ENCODE measurements at places on chromosomes 5 and 9. TPM values are rescaled to one million over a fixed set of nuclear protein-coding genes. Genes with fewer than 3 reads are reported as not detected.

ARHGEF37 gene
- total RNA-seq, result 0.28 TPM

- DNase-seq, result no peak
Observed at GRCh38 chr5:114097570-114097969, 264.3 kb upstream of the KCNN2 start.

GRCh38 chr5:6633469-6634245, 417 bp downstream of the SRD5A1 start:
- DNase-seq, result peak; percentile 22

CAVIN4 gene
- 4.2 TPM for total RNA-seq

GRCh38 chr5:152855441-152855840, 450.4 kb upstream of the NMUR2 start:
- no peak for DNase-seq

DNA sequence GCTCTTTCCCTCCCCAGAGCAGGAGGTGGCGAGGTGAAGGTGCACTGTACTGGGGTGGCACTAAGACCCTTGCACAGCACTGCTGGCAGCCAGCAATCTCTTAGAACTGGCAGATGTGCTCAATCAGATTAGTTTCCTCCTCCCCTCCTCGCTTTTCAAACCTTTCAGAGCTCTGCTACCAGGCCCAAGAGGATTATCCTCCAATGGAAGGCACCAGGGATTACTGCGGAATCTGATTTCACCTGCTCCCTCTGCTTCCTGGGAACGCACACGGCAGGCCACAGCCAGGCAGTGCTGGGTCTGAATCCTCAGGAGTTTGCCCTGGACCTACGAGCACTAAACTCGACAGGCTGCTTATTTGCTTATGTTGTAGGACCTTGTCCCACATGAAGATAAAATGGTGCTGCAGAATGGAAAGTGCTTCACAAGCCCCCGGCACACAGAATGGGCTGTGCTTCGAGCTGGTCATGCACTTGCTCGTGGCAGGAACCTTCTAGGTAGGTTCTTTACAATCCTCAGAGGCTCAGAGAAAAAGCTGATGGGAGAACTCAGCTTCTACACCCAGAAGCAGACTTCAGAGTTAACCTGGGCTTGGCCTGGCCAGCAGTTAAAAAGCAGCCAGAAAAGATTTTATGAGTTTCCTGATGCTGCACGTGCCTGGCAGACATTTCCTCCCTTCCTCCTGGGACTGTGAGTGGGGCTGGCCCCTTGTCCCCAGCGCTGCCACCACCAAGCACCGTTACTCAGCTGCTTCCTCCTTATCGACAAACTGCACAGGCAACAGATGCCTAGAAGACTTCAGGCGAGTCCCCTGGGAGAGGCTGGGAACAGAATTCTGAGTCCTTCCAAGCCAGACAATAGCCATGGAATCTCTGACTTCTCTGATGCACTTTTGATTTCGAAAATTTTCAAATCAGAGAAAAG, 33.1 kb downstream of the FABP6 start:
- DNase-seq, result no peak

DNA sequence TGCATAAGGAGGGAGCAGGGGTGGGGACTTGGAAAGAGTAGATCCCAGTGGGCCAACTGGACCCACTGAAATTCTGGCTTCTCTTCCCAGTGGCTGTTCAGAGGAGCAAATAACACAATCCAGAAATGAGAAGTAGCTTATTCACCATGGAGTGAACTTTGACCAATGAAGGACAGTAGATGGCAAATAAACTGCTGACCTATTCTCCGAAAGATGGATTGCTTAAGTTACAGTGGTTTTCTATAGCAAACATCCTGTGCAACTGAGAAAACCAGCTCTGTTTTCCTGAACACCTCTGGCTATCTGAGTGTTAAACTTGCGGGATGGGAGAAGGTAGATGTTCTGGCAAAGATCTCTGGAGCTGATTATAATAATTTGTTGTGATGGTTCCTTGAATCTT, 325.1 kb downstream of the SPATA31D1 start:
- DNase-seq, result no peak

DNA sequence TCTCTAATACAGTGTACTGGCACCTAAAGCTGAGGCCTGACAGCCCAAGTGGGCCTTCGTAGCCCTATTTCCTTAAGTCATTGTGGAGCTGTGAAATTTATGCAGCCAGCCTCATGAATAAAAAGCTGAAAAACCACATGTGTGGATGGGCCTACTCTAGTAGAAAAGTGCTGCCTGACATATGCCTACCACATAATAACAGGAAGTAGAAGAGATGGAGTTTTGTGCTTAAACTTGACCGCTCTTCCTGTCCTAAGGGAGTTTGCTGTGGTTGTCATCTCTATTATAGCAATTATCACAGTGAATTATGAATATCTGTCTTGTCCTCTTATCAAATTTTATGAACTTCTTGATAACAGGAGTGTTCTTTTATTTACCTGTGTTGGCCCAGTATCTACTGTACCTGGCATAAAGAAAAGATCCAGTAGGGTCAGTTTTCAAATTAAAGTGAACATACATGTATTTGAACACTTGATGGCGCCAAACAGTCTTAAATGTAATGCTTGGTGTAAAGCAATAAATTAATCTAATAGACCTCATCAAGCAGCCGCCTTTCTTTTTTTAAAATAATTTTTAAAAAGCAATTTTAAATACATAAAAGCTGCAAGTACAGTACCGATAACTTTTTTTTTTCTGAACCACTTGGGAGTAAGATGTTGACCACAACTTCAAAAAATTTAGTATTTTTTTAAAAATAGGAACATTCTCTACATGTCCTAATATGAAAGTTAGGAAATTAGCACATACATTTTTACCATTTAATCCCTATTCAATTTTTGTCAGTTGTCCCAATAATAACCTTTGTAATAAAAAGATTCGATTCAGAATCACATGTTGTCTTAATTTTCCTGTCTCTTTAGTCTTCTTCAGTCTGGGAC, 51.0 kb downstream of the FKTN start:
- peak; percentile 59 for DNase-seq
